ENCODE measurements at places on chromosomes 13 and 19.

DNA sequence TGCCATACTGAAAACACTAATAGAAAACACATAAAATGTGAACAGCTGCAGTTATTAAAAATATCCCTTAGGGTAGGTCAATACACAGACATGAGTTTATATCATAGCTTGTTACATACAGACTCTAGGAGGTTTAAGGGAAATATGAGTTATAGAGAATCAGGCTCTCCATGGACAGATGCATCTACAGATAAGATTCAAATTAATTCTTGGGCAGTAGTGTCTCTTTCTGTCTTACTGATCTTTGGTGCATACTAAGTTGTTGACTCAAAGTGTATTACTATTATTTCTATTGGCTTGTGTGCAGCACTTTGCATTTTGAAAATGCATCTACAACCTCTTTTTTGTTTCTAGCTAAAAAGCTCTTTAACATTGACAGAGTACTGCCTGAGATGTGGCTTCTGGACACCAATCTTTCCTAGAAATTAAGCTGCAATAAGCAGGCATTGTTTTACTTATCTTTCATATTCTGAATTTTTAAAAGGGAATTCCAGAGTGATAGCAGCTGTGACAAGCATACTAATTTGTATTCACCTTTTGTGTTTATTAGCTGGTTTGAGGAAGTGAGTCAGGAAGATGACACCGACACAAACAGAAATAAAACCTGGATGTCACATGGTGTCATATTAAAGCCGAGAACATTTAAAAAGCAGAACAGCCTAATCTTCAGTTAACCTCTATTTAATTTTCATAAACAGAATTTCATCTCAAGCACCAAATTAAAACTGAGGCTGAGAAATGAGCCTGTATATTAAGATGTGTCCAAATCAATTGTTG is 399.0 kb downstream of the PCDH9 start:
- DNase-seq, result no peak

GRCh38 chr13:111247552-111247951 is 72.9 kb upstream of the TEX29 start:
- no peak for DNase-seq

DNA sequence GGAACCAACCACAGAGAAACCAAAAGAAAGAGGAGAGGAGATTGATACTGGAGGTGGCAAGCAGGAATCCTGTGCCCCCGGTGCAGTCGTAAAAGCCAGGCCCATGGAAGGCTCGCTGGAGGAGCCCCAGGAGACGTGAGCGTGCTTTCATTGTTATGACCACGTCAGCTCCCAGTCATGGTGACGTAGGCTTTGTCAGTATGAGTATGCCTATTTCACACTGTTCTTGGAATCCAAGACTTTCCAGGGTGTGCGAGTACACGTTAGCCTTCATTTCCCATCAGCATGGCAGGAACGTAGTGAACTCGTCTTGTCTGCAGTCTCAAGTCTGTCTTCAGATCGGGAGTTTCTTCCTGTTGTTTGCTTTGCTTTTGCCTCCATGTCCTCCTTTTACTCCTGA is 15.4 kb upstream of the CHAMP1 start:
- DNase-seq, result no peak

- DNase-seq, result no peak
These were observed 362 bp downstream of the WTIP start for GRCh38 chr19:34481861-34482379.

GRCh38 chr19:32165141-32165540 is 180.3 kb upstream of the ZNF507 start:
- no peak for DNase-seq

GRCh38 chr13:76466043-76466442 is 420.2 kb downstream of the KCTD12 start:
- DNase-seq, result no peak

- DNase-seq, result no peak
These were observed 484.5 kb downstream of the LIG4 start for GRCh38 chr13:107730813-107731212.

DNA sequence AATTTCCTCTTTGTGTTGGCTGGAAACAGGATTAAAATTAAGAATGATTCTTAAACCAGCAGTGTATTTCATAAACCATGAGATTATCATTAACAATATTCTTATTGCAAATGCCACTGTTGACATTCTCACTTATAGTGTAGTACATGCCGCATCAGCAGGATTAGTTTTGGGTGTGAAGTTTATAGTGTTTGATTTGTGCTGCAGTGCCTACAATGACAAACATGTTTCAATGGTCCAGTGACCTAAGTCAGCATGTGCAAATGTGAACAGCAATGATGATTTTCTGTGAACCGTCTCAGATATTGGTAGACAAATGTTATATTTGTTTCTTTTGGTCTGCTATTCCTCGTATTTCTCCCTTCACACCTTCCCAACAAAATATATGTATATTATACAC is 49.8 kb upstream of the TDRD3 start:
- no peak for DNase-seq

- DNase-seq, result no peak
These were observed 20.7 kb upstream of the HMGB1 start for GRCh38 chr13:30486230-30487074.

DNA sequence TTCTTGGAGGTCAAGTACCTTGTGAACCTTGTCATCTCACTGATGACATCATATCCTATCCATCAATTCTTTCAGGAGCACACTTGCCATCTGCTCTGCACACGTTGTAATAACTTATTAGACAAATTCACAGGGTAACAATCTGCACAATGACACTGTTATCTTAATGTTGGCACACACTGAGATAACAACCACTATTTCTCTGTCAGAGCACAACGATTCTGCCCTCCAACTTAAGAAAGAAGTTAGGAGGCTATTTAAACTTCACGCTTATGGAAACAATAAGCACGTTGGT is 351.3 kb downstream of the DACH1 start:
- DNase-seq, result no peak

DNA sequence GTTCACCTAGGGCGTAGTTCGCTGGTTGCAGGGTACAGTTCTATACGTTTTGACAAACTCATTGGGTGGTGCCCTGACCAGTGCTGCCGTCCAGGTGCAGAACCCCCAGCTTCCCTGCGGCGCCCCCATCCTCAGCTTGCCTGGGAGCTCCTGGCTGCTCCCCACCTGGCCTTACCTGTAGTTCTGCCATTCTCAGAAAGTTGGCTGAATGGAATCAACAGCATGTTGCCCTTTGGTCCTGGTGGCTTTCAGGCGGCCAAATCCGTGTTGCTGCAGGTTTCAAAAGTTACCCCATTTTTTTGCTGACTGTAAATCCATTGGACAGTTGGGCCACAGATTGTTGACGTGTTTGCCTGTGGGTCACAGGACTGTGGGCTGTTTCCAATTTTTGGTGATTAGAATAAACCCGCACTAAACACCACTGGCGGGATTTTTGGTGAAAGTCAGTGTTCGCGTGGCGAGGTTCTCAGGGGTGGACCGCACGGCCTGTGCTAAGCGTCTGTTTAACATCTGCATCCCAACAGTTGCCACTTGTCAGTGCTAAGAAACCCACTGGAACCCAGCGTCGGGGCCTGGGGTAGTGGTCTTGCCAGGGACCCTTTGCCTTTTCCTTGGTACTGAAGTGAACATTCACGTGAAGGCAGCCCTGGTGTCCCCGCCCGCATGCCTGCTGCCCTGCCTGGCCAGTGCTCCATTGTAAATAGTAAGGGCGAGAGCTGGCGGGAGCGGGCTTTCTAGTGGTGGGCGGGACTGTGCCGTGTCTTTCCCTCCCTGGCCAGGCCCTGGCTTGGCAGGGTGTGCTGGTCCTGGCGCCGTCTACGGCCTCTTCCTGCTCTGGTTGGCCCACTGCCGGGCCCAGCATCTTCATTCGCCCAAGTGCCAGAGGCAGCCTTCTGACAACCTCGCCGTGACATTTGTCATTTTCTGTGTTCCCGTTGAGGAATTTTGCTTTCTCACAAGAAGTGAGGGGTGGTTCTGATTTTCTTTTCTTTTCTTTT is 3.3 kb downstream of the DOT1L start:
- peak; percentile 92 for DNase-seq

- no peak for DNase-seq
These were observed 8.0 kb downstream of the FRY start for GRCh38 chr13:32039528-32039927.

GRCh38 chr19:32397671-32398101 is 7.9 kb upstream of the DPY19L3 start:
- DNase-seq, result no peak

DNA sequence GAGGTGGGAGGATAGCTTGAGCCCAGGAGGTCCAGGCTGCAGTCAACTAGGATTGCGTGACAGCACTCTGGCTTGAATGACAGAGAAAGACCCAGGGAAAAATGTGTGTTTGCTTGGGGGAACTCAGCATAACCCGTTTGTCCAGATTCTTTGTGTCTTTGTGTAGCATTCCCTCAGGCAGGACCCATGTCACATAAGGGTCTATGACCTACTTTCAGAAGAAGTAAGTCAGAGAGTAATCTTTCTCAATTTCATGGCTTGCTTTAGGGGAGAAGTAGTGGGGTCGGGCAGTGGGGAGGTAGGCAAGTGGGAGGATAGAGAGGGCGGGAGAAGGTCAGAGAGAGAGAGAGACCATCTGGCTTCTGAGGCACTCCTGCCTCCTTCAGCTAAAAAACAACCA is 11.9 kb upstream of the PSPC1 start:
- no peak for DNase-seq

DNA sequence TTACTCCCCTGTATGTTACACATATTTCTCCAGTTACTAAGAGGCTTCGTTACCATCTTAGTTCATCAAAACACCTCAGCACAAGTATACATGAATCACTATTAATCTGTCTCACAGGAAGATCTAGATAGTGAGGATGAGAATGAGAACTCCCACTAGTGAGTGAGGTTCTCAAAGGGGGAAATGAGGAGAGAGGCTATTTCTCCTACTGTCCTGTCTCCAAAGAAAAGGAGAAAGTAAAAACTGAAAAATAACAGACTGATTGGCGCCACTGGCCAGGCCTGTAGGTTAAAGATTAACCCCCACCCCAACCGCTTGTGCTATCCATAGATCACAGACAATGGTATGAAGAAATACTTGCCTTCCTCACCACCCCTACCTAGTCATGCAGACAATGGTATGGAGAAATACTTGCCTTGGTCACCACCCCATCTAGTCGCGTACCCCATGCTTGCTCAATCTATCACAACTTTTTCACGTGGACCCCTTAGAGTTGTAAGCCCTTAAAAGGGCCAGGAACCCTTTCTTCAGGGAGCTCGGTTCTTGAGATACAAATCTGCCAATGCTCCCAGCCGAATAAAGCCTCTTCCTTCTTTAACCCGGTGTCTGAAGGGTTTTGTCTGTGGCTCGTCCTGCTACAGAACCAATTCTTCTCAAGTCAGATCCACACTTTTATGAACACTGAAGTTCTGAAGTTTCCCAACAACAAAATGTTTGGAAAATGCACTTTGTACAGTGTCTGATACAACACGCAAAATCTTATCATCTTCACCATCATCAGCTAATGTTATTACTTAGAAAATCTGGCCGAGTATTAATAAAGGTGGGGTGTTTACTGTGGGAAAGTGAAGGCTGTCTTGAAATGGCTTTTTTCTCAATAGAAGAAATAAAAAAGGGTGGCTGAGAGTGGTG is 598.1 kb downstream of the UQCRFS1 start:
- no peak for DNase-seq

GRCh38 chr19:21084343-21084742 is 2.3 kb downstream of the ZNF714 start:
- DNase-seq, result no peak

DNA sequence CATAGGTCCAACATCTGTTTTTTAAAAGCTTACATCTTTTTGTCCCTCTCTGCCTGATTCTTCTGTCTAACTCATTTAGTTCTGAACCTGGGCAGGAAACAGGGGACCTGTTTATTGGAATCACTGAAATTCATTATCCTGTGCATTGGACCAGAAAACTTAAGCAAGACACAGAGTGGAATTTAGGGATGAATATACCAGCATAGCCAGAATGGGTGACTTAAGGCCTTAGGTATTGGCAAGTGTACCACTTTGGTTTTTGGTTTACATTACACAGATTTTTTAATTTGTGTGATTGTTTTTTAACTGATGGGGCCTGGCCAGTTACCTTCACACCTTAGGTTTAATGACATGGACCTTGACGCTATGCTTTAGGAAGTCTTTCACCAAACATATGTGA is 232.5 kb downstream of the GPC5 start:
- DNase-seq, result no peak

- DNase-seq, result peak; percentile 85
These were observed 5.7 kb downstream of the COMP start for GRCh38 chr19:18785179-18786124.

DNA sequence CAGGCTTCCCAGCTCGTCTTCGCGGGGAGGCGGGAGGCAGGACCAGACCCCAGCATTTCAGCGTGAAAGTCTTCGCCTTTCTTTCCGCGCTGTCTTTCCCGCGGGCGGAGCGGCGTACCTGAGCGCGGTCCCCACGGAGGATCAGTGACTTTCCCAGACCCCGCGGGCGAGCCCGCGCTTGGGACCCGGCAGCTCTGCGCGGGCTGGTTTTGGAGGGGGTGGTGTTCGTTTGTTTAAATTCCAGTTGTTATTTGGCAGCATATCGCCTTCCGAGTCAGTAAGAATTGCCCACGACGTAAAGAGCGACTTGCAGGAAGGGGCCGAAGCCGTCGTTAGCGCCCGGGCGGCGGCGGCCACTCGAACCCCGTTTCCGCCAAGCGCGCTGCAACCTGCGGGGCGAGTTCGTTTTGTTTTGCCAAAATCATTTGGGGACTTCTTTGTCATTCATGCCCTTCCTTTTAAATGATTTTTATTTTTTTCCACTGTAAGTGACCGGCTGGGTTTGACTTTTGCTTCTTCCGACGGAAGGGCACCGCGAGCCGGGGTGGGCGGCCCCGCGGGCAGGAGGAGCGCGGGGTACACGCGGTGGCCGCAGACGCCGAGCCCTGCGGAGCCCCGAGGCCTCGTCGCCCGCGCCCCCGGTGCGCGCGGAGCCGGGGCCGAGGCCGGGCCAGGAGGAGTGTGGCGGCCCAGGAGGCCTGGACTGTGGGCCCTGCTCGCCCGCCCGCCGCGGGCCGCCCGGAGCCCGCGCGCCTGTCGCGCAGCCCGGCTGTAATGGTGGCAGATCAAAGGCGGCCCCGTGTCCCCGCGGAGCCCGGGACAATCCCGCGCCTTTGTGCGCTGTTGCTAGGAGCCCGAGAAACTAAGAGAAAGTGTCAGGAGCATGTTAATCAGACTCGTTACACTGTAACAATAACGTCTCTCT is 75.9 kb downstream of the ZIC5 start:
- no peak for DNase-seq

- no peak for DNase-seq
These were observed 107.9 kb downstream of the RGCC start for GRCh38 chr13:41565216-41565615.

DNA sequence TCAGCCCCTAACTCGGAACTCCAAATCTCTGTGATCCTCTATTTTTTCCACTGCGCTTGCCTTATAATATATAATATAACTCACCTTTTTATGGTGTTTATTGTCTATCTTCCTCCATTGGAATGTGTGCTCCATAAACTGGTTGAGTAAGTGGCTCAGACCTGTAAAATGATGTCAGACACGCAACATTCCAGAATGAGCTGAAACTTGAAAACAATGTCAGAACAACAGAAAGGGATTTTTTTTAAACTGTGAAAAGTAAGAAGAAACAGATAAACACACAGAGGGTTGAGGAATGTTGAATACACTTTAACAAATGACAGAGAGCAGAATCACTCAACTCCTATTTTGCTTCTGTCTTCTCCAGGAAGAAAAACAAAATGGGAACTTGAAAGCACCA is 19.1 kb upstream of the FAM216B start:
- DNase-seq, result no peak

- no peak for DNase-seq
These were observed 1.4 kb upstream of the YIF1B start for GRCh38 chr19:38317104-38317612.

Measured in lower lobe of right lung (tissue), 2 donors.